Kidney epithelial cell (primary cell): ENCODE measurements at places on chromosomes 5 and 9. TPM values are rescaled to one million over a fixed set of nuclear protein-coding genes. Genes with fewer than 3 reads are reported as not detected.

CER1 gene
- not detected in 2 replicates for total RNA-seq

AGXT2 gene
- not detected in 2 replicates for total RNA-seq

DENND1A gene
- total RNA-seq, result 14.5 and 20.6 TPM in 2 replicates

SPATA31D4 gene
- not detected in 2 replicates for total RNA-seq

PPP6C gene
- 24.7 and 25.3 TPM in 2 replicates for total RNA-seq

IL6ST gene
- 139 and 166 TPM in 2 replicates for total RNA-seq

PCDHGB6 gene
- total RNA-seq, result 3.4 and 3.6 TPM in 2 replicates

- DNase-seq, result no peak
Observed at GRCh38 chr9:105103776-105104175, 140.7 kb upstream of the SLC44A1 start.

GRCh38 chr9:133246562-133246961, 28.4 kb downstream of the ABO start:
- DNase-seq, result no peak

DNA sequence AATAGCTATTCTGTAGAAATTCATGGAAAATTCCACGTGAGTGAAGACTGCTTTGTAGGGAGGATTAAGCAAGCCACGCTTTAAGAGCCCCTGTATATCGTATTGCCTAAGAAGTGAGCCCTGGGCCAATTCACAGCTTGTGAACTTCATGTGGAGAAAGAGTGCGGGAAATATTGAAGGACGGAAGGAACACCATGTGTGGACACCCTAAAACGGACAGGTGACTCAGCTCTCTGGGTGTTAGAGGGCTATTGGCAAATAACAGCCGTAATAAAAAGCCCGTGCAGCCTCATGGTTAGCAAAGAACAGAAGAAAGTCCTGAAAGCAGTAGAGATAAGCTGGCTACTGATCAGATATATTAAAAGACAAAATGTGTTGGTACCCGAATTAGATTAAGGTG, 26.4 kb downstream of the ZNF366 start:
- no peak for DNase-seq

GRCh38 chr9:134967547-134967930, 49.8 kb upstream of the FCN1 start:
- DNase-seq, result no peak

DNA sequence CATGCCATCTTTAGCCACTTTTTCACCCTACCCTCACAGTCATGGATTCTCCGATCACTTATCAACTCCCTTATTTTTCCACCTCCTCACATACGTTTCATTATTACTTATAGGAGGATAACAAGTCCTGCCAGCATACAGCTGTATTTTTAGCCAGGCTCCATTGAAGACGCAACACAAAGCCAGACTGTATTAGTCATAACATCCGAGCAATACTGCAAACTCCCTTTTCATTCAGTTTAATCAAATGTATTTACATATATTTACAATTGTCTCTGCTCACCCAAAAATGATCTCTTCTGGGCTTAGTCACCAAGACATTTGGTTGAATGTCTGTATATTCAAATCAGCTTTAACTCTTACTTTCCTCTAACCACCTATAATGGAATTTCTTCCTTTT, 126.4 kb upstream of the PRLR start:
- no peak for DNase-seq
